ENCODE measurements at places on chromosomes 6 and 20.

DNA sequence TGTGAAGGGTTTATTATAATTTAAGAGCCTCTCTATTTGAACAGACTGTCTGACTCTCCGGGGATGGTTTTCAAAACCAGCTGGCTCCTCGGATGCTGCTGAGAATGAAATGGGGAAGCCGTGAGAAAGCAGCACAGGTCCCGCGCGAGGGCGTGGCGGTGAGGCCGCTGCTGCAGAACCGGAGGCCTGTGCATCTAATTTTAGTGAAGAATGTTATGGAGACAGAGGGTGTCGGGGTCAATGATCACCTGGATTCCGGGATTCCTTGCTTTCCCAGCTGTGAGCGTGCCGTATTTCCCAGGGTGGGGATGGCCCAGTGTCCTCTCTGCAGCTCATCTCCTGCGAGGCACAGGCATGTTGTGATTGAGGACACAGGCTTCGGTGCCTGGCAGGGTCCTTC is 348.0 kb downstream of the CDH4 start:
- no peak for DNase-seq

DNA sequence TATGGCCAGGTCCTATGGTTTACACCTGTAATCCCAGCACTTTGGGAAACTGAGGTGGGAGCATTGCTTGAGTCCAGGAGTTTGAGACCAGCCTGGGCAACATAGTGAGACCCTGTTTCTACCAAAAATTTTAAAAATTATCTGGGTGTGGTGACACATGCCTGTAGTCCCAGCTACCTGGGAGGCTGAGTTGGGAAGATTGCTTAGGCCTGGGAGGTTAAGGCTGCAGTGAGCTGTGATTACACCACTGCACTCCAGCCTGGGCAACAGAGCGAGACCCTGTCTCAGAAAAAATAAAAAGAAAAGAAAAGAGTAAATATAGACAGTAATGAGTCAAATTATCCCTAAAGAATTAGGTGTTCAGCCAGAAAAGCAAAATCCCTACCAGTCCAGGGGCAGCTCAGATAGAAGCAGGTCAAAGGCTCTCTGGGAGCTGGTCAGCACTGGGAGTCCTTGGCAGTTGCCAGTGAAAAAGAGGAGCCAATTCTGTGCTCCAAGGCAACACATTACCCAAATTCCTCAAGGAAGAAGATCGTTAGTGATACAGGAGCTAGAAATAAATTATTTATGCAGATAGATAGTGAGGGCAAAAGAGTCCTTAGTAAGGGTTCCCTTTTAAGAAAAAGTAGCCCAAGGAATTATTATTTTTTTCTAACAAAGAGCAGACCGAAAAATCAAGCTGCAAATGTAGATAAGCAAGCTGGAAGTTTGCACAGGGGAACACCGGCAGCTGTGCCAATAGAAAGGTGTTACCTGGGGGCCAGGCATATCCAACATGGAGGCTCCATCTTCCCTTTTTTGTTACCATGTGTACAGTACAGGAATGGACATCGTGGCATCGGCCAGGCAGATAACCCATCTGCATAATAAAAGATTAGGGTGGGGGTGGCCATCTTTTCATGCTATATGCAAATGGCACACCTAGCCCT is 31.4 kb upstream of the SEC63 start:
- DNase-seq: no peak

DNA sequence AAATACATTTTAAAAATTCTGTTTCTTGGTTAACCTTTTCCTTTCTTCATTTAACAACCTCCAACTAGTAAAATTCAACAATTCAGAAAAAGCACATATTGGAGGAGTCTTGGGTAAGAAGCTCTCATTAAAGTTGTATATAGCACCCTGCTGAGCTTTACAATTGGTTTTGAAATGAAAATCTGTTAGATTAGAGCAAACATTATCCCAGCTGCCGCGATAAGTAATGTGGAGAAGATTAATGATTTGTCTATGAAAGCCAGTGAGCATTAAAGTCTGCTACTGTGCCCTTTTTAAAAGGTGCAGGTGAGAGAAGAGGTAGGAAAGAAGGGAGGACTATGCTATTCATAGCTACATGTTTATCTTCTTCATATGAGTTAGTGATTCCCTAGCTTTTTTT is 201.5 kb downstream of the ZFAND3 start:
- DNase-seq: no peak

DNA sequence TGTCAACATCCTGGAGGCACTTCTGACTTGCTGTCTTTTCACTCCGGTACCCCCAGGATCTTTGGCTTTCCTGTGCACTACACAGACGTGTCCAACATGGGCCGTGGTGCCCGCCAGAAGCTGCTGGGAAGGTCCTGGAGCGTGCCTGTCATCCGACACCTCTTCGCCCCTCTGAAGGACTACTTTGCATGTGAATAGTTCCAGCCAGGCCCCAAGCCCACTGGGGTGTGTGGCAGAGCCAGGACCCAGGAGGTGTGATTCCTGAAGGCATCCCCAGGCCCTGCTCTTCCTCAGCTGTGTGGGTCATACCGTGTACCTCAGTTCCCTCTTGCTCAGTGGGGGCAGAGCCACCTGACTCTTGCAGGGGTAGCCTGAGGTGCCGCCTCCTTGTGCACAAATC is 12.0 kb upstream of the MAPRE1 start:
- peak; percentile 36 for DNase-seq

DNA sequence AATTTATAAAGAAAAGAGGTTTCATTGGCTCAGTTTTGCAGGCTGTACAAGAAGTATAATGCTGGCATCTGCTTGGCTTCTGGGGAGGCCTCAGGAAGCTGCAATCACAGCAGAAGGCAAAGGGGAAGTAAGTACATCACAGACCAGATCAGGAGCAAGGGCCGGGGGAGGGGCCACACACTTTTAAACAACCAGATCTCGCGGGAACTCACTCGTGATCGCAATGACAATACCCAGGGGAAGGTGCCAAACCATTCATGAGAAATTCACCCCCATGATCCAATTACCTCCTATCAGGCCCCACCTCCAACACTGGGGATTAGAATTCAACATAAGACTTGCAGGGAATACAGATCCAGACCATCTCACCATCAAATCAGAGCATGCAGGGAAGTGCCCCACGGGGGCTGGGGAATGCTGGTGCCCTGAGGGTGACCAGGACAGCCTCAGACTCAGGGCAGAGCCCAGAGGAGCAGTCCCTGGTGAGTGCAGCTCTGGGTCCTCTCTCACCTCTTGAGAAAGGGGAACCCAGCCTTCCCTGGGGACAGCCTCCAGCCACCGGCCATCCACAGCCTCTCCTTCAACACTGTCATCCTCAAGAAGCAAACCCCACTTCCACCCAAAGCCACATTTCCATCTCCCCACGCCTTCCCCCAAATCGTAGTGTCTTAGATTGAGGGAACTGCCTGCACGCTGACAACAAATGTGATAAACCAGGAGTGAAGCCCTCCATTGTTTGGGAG is 80.7 kb downstream of the ANKRD60 start:
- no peak for DNase-seq

DNA sequence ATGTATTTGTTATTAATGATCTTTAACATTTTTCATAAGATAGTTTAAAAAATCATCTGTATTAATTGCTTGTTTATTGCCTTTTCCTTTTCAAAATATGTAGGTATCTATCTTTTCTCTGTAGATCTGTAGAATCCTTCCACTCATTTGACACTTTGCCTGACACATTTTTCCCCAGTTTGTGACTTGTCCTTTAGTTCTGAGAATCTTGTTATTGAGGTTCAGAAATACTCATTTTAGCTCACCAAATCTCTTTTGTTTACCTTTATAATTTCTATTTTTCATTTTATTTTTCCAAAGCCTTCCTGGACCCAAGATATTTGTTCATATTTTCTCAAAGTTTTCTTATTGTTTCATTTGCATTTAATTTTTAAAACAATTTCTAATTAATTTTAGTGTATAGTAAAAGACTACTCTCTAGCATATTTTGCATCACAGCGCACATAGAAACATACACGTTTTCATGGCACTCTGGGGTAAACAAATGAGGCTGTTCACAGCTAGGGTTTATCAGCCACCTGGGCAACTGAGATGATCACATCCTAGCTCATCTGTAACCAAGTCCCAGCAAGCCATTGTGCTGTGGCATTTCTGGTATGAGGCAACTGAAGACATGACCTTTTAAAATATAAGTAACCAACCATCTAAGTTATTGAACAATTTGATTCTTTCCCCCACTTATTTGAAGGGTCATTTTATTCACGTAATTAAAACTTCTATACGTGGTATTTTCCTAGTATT is 275.7 kb downstream of the ADGB start:
- no peak for DNase-seq

GRCh38 chr20:62387933-62388635 is 1.2 kb downstream of the RPS21 start:
- DNase-seq: no peak

DNA sequence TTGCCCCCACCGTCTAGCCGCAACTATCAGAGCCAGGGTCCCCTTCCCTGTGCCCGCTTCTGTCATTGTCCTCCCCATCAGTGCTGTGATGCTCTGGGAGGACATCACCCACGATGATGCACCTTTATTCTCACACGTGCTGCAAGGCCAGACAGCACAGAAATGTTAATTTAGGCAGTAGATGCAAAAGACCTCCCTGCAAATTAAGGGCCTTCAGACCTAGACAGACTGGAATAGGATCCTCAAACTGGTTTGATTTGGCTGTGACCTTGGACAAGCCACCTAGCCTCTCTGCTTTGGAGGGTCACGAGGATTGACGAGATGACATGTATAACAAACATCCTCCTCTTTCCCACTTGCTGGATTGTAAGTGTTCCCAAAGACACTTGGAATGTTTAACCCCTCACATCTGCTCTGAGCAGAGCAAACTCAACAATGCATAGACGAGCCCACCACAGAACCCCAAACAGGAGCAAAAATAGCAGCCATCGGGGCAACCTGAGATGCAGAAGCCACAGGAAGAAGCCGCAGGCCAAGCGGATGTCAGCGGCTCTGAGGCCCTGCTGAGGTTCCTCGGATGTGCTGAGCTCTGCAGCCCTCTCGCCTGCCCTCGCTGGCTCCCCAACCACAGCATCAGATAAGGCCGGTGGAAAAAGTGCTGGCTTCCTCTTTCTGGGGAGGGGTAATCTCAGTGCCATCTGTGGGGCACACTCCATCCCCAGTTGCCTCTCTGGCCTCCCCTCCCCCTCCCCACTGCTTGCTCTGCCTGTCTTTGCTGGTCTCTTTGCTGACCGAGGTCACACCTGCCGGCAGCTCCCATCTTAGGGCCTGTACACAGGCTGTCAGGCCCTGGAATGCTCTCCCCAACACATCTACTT is 35.3 kb downstream of the TOX2 start:
- no peak for DNase-seq

DNA sequence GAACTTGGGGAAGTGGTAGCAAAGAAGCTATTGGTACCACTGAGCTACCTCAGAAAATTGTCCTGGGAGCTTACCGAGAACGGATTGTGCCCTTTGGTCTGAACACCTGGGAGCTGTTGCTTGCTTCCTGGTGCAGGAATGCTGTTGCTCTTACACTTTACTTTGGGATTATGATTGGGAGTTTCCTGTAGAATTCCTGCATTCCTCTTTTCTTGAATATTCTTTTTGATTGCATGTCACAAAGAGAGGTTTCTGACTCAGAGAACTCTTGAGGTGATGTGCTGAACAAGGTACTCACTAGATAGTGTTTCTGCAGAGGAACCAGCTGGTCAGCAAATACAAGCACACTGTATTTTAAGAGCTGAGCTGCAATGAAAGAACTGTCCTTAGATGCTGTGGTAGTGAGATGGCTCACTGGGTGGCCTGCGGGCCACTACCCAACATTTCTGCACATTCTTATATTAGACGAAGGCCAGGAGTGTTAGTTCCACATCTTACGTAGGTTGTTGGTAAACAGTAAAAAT is 35.0 kb downstream of the LRRC1 start:
- no peak for DNase-seq

- no peak for DNase-seq
Measured at GRCh38 chr6:3088968-3089367, 20.7 kb downstream of the RIPK1 start.
